ENCODE measurements at places on chromosomes 12 and 14.

DNA sequence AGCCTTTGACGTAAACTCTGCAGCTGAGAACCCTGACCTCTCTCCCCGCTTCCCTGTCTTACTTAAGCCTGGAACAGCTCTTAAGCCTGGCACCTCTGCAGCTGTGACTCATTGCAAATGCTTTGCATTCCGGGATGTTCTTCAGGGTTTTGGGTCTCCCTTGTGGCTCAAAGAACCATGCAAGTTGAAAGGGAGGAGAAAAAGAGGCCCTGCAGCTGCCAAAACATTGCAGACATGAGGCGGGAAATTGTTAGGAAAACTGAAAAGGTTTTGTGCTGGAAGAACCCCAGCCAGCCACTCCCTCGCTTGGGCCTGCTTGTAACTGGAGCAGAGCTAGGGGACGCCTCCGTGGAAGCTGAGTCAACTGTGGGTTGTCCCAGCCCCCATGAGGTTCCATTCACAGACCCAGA lies 60.2 kb upstream of the FERMT2 start:
- DNase-seq = peak; percentile 34

DNA sequence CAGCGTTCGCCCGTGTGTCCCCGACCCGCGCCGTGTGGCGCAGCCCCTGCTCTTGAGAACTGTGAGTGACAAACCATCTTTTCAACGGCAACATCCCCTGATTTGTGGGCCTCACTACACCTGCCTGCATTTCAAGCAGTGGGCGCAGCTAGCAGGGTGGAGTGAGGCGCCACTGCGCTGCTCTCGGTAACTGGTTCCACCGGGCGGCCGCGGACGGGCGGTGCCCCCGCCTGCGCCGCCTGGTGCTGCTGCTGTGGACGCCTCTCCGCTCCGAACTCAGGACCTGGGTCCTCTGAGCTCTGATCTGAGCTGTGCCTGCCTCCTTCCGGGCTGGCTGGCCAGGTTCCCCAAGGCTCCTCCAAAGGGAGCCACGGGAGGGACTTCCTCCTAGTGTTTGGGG lies 5.9 kb upstream of the DEGS2 start:
- no peak for DNase-seq

DNA sequence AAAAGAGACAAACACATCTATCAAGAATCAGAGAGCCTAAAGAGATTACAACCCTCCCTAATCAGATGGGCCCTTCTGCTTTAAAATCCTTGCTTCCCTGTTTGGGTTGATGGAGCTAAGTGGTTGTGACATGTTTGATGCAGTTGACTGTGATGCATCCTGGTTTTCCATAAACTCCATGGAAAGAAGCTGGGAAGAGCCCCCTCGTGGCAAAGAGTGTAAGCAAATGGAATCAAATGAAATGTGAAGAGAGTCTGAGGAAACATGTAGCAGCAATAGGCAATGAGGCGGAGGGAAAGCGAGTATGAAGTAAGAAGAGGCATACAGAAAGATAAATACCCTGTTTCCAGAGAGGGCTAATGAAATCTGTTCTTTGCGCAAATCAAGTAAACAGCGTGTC lies 70.4 kb upstream of the SLCO1C1 start:
- no peak for DNase-seq

DNA sequence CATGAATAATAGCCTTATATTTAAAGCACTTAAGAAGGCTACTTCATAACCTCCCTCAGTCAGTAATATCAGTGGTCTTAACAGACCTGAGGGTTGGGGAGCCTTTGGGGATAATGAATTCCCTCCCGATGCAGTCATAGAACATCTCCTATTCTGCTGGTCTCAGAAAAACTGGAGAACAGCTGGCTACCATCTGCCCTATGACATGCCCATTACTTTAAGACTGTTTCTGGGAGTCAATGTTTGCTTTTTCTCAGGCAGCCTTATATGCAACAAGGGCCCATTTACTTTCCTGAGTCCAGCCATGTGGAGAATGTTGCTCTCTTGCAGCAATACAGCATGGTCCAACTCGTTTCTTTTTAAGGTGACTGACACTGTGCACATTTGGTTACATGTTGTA lies 161.7 kb upstream of the PARP11 start:
- no peak for DNase-seq

GRCh38 chr14:68873376-68873775 lies 80.5 kb upstream of the ZFP36L1 start:
- DNase-seq = no peak

GRCh38 chr14:99530407-99531155 lies 49.4 kb downstream of the CCNK start:
- no peak for DNase-seq

DNA sequence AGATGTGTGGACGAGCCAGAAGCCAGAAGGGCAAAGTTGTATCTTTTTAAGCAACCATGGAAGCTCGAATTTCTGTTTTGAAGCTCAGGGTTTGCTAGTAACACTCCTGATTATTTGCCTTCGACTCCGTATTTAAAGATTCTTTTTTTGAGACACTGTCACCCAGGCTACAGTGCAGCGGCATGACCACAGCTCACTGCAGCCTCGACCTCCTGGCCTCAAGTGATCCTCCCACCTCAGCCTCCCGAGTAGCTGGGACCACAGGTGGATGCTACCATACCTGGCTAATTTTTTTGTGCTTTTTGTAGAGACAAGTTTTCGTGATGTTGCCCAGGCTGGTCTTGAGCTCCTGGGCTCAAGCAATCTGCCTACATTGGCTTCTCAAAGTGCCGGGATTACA lies 18.7 kb upstream of the OASL start:
- DNase-seq = no peak

- no peak for DNase-seq
Measured at GRCh38 chr14:51993285-51993920, 4.1 kb downstream of the RTRAF start.

DNA sequence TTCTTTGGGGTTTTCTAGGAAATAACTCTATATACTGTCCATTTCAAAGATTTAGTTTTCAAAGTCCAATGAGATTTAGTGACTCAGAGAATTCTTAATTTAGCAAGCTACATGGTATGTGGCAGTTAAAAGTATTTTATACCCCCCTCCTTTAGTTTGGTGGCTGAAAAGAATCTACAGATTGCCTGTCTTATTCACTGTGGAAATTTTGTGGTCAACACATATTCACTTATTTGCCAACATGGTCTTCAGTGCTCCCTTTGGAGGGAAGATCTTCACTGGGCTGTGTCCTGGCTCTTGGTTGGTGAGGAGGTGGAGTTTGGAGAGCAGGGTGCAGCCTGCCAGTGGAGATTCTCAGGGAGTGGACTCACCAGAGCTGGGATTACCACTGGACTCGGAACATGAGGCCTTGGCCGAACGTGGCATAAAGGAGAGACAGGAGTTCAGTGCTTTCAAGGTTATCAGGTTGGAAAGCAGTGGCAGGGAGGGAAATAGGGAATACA lies 39.8 kb downstream of the SAMD4A start:
- DNase-seq = no peak

- no peak for DNase-seq
Measured at GRCh38 chr12:55840581-55841351, 2.0 kb downstream of the MMP19 start.

- DNase-seq = no peak
Measured at GRCh38 chr14:54643696-54644176, 76.8 kb downstream of the SAMD4A start.

- no peak for DNase-seq
Measured at GRCh38 chr14:79437951-79438350, 773.4 kb downstream of the DIO2 start.

GRCh38 chr14:76500011-76500410 lies 124.1 kb downstream of the ESRRB start:
- DNase-seq = no peak

DNA sequence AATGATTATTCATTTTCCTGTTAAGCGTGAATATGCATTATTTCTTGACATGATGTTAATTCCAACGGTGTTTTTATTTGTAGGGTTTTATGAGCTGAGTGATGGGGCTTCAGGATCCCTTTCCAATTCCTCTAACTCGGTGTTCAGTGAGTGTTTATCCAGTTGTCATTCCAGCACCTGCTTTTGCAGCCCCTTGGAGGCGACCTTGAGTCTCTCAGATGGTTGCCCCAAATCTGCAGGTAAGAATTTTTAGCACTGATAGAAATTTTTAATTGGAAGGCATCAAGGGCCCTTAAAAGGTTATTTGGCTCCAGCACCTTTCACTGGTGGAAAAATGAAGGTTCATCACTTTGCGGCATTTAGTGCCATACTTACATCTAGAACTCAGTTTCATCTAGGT lies 3.7 kb downstream of the DACT1 start:
- DNase-seq = no peak

GRCh38 chr12:95066091-95066855 lies 7.1 kb downstream of the NR2C1 start:
- no peak for DNase-seq

DNA sequence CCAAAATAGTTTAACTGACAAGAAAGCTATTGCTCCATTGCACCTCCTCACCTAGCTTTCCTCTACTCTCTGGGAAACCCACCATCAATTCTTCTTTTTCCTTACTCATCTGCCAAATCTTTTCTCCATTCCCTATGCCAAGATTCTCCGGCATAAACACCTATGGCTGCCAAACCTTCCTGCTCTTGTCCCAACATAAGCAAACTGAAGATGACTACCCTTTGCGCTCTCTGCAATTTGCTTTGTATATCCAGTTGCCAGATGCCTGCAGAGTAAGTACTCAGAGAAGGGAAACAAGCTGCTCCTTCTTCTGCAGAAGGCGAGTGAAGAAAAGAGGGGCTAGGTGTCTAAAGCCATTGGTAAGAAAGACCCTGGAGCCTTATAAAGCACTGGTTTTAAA lies 11.5 kb downstream of the PTGER2 start:
- no peak for DNase-seq

- DNase-seq = no peak
Measured at GRCh38 chr12:124678421-124678893, 111.0 kb upstream of the NCOR2 start.

DNA sequence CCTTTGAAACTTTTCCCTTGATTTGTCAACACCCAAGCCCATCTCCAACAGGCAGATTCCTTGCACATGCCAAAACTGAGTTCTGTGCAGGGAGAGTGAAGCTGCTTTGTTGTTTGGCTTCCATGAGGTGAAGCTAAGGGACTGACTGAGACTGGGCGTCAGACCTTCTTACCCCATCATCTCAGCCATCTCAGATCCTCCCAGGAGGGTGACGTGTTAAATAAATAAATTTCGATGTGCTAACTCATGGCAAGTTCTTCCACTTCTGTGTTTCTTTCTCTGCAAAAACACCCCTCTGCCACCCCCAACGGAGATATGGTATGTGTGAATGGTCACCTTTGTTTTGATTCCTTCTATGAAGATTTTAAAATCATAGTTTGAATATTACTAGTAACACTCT lies 17.8 kb downstream of the UTP20 start:
- no peak for DNase-seq
